ENCODE measurements at places on chromosomes 7 and 10. TPM values are rescaled to one million over a fixed set of nuclear protein-coding genes. Genes with fewer than 3 reads are reported as not detected.

Gene GCK
- 1.8 TPM for total RNA-seq

Gene LSM5
- 133 TPM for total RNA-seq

DNA sequence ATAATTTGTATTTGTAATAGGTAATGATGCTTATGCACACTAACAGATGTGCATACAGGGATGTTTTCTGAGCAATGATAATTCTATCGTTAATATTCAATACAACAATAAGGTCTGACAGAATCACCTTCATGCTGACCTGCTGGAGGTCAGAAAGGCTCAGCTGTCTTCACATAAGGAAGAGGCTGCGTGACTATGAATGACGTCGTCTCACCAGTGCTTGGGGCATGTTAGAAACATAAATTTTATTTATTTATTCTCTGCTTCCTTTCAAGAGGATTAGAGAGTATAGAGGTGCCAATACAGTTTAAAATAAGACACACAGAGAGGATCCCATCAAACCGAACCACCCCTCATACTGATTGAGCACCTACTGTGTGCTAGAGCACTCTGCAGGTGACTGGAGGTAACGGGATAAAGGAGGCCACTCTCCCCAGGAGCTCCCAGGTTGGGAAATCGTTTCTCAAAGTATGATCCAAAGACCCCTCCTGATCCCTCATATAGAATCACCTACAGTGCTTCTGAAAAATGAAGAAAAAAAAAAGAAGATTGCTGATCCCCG, 265.6 kb upstream of the NPVF start:
- H3K4me1 ChIP-seq, result peaks cover 3% of the 10 kb centered on the region
- H3K36me3 ChIP-seq, result no peaks in the 10 kb centered on the region
- no peak for DNase-seq
- no peaks in the 10 kb centered on the region for H3K27me3 ChIP-seq
- H3K27ac ChIP-seq, result no peak overlapping the region

GRCh38 chr7:28570113-28570969, 158.0 kb downstream of the CREB5 start:
- H3K27me3 ChIP-seq, result no peaks in the 10 kb centered on the region
- no peaks in the 10 kb centered on the region for H3K36me3 ChIP-seq
- no peaks in the 10 kb centered on the region for H3K4me1 ChIP-seq

DNA sequence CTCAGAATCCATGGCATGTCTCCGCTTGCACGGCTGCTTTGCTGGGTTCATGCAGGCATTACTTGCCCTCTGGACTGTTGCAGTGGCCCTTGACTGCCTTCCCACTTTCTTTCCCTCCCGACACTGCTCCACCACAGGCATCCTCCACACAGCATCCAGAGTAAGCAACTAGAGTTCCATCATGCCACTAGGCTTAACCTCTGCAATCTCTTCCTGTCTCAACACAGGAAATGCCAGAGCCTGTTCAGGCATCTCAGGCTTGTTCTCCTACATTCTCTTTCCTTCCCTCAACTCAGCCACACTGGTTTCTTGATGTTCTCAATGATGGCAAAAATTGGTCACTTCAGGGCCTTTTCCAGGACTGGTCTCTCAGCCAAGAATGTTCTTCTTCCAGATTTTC, 284.5 kb upstream of the KLF6 start:
- no peak overlapping the region for H3K27ac ChIP-seq
- H3K4me1 ChIP-seq, result peaks cover 10% of the 10 kb centered on the region
- no peak overlapping the region for H3K4me3 ChIP-seq
- no peak for DNase-seq
- H3K36me3 ChIP-seq, result no peaks in the 10 kb centered on the region
- H3K27me3 ChIP-seq, result no peaks in the 10 kb centered on the region

DNA sequence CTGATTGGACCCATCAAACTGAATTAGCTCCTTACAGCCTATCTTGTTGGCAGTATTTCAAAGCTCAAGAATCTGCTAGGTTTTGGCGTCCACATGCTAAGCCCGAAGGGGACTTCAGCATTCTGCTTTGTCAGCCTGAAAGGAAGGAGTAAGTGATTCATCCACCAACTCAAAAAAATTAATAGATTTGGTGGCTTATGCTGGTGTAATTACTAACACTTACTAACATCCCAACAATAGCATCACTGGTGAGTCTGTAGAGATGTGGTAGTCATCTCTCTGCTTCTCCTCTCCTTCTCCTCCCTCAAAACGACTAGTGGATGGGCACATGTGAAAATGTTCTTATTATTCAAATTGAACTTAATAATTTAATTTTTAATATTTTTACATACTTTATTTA, 53.8 kb upstream of the EGR2 start:
- no peak overlapping the region for H3K4me3 ChIP-seq
- no peak overlapping the region for H3K27ac ChIP-seq
- H3K27me3 ChIP-seq, result no peaks in the 10 kb centered on the region
- no peak for DNase-seq
- H3K36me3 ChIP-seq, result no peaks in the 10 kb centered on the region
- H3K4me1 ChIP-seq, result no peaks in the 10 kb centered on the region

GRCh38 chr10:14905890-14906289, 27.2 kb downstream of the SUV39H2 start:
- DNase-seq, result no peak
- H3K4me1 ChIP-seq, result no peaks in the 10 kb centered on the region
- no peak overlapping the region for H3K4me3 ChIP-seq
- H3K36me3 ChIP-seq, result peaks cover 23% of the 10 kb centered on the region

DNA sequence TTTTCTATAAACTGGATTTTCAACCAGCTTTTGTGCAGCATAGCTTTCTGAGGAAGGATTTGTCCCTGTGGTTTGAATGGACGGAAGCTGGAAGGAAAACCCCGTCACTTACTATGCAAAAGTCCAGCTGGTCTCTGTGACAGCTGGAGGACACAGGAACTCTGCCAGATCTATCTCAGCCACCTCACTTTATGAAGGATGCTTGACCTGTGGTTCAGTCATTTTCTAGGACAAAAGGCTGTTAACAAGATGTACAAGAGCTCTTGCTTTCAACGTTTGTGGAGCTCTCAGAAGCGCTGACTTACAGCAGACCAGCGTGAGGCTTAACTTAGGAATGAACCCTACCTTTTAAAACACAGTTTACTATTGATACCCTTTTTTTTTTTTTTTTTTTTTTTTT, 90.8 kb downstream of the CREM start:
- no peak overlapping the region for H3K4me3 ChIP-seq
- no peak for DNase-seq
- no peaks in the 10 kb centered on the region for H3K36me3 ChIP-seq
- H3K27me3 ChIP-seq, result no peaks in the 10 kb centered on the region
- no peaks in the 10 kb centered on the region for H3K4me1 ChIP-seq

DNA sequence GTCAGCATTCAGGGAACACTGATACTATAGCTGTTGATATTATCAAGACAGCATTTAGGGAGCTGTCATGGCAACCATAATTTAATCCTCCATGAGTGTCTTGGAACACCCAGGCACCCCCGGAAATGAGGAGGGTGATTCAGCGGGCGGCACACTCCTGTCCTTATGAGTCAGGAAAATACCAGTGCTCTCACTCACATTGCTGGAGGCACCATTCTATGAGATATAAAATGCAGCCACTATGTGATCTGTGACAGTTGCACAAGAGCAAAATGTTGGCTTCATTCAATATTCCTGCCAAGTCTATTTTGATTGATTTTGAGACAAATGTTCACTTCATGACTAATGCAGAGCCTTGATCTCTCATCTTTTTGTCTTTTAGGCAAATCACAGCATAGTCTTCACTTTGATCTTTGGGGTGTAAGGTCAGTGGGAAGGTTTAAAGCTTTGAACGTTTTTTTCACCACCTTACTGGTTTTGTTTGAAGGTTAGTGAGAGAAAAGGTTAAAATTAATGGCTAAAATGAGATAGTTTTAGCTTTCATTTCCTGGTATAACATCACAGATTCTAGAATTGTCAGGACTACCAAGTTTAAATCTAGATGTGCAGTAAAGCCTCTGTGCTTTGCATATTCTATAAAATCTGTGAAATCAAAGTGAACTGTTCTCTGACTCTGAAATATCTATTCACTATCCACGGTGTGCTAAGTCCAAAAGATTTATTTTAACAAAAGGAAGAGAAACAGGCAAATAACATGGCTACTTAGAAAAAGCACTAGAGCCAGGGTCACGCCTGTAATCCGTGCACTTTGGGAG, 12.4 kb upstream of the ARHGAP12 start:
- H3K4me3 ChIP-seq, result no peak overlapping the region
- H3K27ac ChIP-seq, result no peak overlapping the region
- peaks cover 10% of the 10 kb centered on the region for H3K4me1 ChIP-seq

DNA sequence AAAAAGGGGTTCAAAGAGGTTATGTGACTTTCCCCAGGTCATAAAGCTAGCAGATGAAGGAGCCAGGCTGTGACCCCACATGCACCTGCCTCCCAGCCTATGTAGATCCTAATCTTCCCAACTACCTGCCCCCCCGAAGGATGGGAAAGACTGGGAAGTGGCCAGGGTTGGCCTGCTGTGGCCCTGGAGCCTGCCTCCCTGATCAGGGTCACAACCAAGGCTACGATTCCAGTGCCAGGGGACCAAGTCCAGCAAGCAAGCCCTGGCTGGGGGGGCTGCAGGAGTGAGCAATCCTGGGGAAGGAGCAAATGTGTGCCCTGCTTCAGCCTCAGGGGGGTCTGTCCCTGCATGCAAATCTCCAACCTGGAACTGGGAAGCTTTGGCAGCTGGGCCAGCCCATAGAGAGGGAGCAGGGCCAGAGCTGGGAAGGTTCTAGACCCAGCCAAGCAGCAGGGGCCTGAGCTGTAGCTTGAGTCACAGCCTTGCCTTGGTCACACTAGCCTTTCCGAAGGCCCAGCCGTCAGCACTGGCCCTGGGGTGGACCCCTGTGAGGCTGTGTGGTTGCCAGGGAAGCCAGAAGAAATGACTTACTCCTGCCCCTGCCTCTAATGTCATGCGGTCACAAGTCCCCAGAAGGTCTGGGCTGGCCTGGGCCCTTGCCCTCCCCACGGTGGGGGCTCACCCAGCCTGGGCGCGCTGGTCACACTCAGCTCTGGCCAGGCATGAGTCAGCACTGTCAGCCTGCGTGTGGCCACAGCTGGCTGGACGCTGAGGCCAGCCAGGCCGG, 96.4 kb upstream of the ZMIZ1 start:
- peak overlapping the region; percentile 75 for H3K27ac ChIP-seq
- no peaks in the 10 kb centered on the region for H3K36me3 ChIP-seq
- no peaks in the 10 kb centered on the region for H3K27me3 ChIP-seq
- peaks cover 6% of the 10 kb centered on the region for H3K4me1 ChIP-seq
- no peak overlapping the region for H3K4me3 ChIP-seq
- DNase-seq, result no peak

GRCh38 chr10:78506614-78507013, 473.0 kb downstream of the RPS24 start:
- H3K27ac ChIP-seq, result no peak overlapping the region
- H3K36me3 ChIP-seq, result no peaks in the 10 kb centered on the region
- no peak overlapping the region for H3K4me3 ChIP-seq

DNA sequence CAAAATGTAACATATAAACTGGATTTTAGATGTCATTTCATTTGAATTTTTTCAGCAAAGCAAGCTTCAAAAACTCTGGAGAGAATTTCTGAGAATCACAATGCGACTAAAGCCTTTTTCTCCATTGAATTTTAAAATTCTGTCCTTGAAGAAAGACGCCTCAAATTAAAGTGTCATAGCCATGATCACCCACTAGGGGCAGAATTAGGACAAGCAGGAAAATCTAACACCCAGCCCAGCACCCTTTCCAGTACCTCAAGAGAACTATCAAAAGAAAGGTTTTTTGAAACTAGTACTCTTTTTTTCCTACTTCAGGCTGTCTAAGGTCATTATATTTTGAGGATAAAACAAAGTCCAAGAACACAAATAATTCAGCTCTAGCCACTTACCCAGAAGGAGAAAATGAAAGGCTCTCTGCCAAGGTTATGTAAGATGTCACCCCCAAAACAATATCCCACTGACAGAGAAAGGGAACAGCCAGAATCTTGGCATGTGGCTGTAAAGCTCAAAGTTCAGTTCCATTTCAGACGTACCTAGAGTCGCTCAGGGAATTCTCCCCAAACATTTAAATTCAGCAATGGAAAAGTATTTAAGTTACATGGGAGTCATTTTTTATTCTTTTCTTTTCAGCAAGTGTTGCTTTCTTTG, 299.4 kb downstream of the SNX13 start:
- no peaks in the 10 kb centered on the region for H3K27me3 ChIP-seq
- no peaks in the 10 kb centered on the region for H3K36me3 ChIP-seq
- H3K4me3 ChIP-seq, result no peak overlapping the region
- H3K27ac ChIP-seq, result no peak overlapping the region

DNA sequence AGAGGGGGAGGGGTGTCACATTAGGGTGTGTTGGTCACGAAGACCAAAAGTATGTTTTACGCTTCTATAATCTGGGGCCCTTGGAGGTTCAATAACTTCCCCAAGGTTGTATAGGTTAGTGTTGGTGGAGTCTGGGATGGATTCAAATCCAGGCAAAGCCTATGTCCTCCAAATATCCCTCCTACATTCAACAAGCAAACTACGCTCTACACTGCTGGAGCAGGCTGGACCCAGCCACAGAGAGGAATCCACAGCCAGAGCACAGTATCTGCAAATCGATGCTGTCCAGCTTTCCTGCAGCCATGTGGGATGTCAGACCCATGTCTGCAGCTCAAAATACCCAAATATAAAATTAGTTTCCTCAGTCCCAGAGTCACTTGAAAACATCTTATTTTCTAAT, 198.0 kb downstream of the COBL start:
- no peaks in the 10 kb centered on the region for H3K27me3 ChIP-seq
- H3K4me1 ChIP-seq, result peaks cover 7% of the 10 kb centered on the region
- no peaks in the 10 kb centered on the region for H3K36me3 ChIP-seq
- no peak overlapping the region for H3K27ac ChIP-seq
- DNase-seq, result no peak

DNA sequence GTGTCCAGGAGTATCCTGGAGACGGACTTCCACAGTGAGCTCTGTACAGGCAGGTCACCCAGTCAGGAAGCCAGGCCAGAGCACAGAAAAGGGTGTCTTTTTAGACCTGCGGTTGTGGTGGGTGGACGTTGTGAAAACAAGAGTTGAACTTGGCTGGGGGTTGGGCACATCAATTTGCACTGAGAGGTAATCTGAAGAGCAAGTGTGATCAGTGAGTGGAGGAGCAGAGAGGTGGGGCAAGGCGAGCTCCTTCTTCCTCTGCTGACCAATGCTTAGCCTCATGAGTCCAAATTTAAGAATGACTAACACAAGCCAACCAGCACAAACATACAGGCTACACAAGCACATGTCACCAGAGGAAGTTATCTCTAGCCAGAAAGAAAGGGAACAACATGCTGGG, 310.8 kb downstream of the TCERG1L start:
- H3K27ac ChIP-seq, result no peak overlapping the region
- no peak overlapping the region for H3K4me3 ChIP-seq
- H3K36me3 ChIP-seq, result no peaks in the 10 kb centered on the region
- H3K27me3 ChIP-seq, result no peaks in the 10 kb centered on the region

- H3K36me3 ChIP-seq, result no peaks in the 10 kb centered on the region
- H3K27ac ChIP-seq, result no peak overlapping the region
- no peak overlapping the region for H3K4me3 ChIP-seq
- DNase-seq, result no peak
- no peaks in the 10 kb centered on the region for H3K27me3 ChIP-seq
These were observed 130.0 kb upstream of the EEPD1 start for GRCh38 chr7:36023033-36023560.
